Body of pancreas (tissue), 4 donors: ENCODE measurements at places on chromosomes 12 and 14. TPM values are rescaled to one million over a fixed set of nuclear protein-coding genes. Genes with fewer than 3 reads are reported as not detected.

CLEC14A gene
- 9.9 TPM for total RNA-seq

EMC9 gene
- total RNA-seq, result 21.1 TPM

GRCh38 chr14:99600232-99600888, 3.6 kb downstream of the CCDC85C start:
- no peak for DNase-seq

- peak; percentile 85 for DNase-seq
Measured at GRCh38 chr14:32073537-32074189, 3.4 kb upstream of the ARHGAP5 start.

NOS1 gene
- 12.9 TPM for total RNA-seq
